ENCODE measurements at places on chromosomes 2 and 18.

DNA sequence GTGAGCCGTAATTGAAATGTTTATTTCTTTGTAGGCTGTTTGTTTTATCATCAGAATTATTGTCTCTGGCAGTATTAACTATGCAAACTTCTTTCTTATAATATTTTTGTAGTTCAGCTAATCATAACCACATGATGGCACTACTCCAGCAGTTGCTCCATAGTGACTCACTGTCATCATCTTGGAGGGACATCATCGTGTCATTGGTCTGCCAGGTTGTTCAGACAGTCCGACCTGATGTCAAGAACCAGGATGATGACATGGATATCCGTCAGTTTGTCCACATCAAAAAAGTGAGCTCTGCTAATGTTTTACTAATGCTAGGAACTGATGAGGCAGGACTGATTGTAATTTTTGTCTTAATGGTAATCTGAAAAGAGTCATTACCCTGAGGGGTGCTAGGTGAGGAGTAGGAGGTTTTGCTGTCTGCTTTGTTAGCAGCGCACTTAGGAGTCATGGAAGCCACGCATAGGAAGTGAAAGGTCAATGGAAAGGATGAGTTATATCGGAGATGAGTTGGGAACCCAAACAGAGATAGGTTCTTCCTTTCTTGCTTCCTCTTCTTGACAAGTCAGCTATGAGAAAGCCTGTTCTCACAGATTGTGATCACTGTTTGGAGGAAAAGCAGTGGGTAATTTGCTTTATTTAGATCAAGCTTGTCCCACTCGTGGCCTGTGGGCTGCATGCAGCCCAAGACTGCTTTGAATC, 49.2 kb downstream of the PIKFYVE start:
- no peak for DNase-seq

- DNase-seq, result no peak
These were observed 4.7 kb downstream of the EPG5 start for GRCh38 chr18:45962461-45962860.

DNA sequence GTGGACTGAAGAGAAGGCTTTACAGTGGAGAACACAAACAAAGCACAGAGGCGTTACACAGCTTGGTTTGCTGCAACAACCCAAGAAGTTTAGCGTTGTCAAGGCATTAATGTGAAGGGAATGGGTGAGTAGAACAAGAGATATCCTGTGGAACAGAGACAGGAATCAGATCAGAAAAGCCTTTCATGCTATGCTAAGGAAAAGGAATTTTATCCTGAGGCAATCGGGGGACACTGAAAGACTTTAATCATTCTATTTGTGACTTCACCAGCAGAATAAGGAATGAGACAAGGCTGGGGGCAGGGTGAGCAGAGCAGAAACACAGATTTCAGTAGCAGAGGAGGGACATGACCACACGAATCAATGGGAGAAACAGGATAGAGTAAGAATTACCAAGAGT, 600.7 kb downstream of the IRS1 start:
- no peak for DNase-seq

GRCh38 chr18:37783771-37784170, 218.2 kb upstream of the CELF4 start:
- no peak for DNase-seq

DNA sequence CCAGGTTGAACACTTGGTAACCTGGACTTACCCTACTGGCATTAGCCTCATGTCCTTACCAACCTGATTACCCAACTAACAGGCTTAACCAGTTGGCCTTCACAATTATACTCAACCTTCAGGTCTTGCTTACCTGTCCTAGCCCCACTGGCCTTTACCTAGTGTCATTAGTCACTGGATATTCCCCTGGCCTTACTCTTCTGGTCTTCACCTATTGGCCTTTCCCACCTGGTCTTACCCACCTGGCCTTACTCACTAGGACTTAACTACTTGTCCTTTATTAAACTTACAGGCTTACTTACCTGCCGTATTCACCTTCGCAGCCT, 131.1 kb upstream of the ZSWIM2 start:
- DNase-seq, result no peak

GRCh38 chr18:35770376-35771014, 189.0 kb downstream of the GALNT1 start:
- no peak for DNase-seq

GRCh38 chr18:22734791-22735627, 198.1 kb upstream of the RBBP8 start:
- DNase-seq, result no peak

DNA sequence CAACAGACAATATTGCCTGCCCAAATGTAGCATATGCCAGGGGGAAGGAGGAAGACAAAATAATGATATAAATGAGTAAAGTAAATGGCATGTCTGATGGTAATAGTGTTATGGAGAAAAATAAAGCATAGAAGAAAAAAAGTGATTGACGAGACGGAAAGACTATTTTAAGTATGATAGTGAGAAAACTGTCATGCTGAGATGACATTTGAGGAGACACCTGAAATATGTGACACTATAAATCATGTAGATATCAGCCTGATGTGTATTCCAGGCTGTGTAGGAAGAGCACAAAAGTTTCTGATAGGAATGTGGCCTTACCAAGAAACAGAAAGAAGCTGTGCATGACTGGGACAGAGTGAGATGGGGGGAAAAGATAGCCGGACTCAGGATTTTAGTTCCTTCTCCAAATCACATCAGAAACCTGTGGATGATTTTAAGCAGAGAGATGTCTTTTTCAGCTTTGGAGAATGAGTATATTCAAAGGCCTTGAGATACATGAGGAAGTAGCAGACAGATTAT, 387.3 kb upstream of the SYT4 start:
- no peak for DNase-seq

- no peak for DNase-seq
These were observed 12.0 kb downstream of the ALPG start for GRCh38 chr2:232418466-232419244.

DNA sequence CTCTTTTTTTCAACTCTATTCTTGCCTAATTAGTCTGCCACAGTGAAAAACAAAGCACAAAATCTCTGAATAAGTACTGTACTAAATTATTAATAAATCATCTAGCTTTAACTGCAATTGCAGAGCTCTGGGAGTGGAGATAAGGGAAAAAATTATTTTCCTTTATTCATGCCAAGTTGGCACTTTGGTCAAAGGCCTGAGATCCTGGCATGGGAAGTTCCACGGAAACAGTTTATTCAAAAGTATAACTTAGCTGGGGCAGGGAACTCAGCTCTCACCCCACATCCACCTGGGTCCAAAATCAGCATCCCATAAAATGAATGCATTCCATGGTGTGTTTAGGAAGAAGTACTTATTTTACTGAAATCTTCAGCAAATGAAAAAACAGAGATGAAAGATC, 185.2 kb upstream of the APCDD1 start:
- no peak for DNase-seq

GRCh38 chr2:207188626-207189419, 23.1 kb upstream of the KLF7 start:
- DNase-seq, result peak; percentile 75

- DNase-seq, result no peak
These were observed 2.5 kb upstream of the RAD51AP2 start for GRCh38 chr2:17520761-17521160.

DNA sequence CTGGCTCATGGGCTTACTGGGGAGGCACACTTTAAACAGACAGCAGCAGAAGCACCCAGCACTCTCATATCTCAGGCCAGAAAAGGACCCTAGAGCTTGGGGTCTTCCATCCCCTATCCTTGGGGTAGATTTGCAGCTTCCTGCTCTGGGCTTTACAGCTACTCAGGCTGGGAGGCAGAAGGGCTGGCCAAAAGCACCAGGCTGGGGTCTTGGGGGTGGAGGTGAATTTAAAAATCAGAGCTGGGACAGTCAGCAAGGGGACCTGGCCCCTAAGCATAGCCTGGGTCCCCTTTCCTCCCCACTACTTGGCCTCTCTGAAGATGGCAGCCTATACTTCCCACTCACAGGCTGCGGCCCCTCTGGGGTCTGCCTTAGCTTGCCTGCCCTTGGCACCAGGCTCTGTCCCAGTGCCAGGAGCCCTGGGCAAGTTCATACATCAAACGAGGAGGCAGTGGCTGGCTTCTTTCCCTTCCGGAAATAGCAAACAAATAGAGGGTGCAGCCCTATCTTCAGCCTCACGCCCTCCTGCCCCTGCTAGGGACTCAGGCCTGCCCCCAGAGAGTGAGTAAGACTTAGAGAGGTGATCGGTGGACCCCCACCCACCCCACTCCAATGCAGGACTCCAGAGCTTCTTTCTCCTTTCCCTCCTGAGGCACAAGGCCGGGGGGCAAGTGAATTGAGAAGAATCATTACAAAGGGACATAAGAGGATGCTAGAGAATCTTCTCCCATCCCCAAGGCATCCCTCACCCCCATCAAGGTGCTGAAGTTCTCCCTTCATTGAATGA, 26.0 kb upstream of the TNS1 start:
- DNase-seq, result no peak

GRCh38 chr18:56248610-56249235, 389.7 kb downstream of the TXNL1 start:
- no peak for DNase-seq

GRCh38 chr2:217790681-217791392, 212.0 kb downstream of the TNS1 start:
- DNase-seq, result no peak

DNA sequence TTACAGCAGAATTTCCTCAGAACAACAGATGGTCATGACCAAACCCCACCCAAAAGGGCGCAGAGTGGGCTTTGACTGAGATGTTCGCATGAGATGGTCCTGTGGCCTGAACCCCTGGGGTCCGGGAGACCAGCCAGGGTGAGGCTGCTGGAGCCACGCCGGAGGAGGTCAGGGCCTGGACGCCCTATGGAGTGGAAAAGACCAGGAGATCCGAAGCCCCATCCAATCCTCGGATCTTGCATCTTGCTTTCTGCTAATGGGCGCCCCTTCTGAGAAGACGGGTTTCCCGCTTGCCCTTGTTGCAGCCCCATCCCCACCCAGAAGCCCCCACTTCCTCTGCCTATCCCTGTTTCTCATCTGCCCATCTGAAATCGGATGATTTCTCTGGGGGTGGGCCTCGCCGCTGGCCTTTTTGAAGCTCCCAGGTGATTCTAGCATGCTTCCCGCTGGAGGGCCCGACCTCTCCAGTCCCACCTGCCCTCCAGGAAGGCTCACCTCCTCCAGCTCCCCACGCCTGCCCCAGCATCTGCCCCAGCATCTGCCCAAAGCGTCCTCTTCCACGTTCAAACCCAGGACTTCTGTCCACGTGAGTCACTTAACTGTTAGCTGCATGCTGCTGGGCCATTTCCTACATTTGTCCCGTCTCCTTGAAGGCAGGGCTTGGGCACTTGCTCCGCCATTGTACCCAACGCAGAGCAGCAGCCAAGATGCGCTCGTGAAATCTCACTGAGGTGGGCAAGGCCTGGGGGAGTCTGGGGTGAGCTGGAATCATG, 4.3 kb upstream of the CNDP1 start:
- no peak for DNase-seq

- no peak for DNase-seq
These were observed 156.9 kb downstream of the LAMA1 start for GRCh38 chr18:6960656-6961055.

DNA sequence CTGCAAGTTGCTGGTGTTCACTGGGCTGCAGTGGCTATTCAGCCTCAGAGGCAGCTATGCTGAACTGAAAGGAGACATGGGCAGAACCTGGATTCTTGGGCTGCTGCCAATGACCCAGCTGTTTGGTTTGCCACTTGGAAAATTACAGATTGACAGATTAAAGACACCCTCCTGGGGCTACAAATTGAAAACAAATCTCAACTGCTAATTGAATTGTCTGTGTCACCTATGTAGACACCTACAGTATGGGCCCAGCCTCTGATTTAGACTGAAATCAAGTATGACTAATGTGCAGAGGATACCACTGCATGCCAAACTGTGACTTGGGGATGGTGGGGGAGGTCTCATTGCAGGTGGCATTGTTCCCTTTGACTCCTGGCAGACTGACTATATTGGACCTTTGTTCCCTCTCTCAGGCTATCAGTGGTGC, 42.8 kb downstream of the ITSN2 start:
- DNase-seq, result peak; percentile 3

- DNase-seq, result no peak
These were observed 89.5 kb downstream of the SMAD7 start for GRCh38 chr18:48861181-48861708.

GRCh38 chr18:77520767-77521166, 271.1 kb downstream of the GALR1 start:
- no peak for DNase-seq

DNA sequence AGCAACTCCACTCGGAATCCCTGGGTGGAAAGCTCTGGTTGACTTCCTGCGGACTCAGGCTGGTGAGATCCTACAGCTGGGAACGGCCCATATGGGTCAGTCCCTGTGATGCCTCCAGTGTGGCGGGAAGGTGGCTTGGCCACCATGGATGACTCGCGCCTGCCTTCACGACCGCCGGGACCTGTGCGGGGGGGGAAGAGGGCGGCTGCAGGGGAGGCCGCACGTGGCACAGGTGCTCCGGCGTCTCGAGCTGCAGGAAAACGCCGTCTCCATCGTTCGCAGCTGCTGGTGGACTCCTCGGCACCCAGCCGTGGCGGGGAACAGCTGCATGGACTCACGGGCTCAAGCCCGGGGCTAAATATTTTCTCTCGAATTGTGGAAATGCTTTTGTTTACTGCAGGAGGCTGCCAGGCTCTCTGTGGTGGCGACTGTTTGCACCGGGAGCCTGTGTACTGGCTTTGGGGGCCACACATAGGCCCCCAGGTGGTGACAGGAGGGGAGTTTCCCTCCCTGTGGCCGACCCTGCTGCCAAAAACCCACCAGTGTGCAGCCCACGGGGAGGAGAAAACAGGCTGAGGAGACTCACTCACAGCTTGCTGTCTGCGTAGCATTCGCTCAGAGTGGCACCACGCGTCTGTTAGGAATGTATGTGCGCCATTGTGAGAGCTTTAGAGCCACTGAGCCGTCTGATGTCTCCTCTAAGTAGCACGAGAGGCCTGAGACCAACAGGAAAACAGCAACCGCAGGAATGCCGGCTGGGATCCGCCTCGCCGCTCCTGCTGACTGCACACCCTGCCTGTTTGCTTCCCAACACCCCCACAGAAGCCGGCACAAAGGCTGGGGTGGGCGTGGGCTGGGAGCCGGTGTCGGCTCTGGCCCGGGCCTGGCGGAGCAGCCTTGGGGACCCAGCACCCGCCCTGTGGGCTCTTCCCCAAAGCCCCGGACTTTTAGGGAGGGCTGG, 89.2 kb downstream of the NFATC1 start:
- no peak for DNase-seq

DNA sequence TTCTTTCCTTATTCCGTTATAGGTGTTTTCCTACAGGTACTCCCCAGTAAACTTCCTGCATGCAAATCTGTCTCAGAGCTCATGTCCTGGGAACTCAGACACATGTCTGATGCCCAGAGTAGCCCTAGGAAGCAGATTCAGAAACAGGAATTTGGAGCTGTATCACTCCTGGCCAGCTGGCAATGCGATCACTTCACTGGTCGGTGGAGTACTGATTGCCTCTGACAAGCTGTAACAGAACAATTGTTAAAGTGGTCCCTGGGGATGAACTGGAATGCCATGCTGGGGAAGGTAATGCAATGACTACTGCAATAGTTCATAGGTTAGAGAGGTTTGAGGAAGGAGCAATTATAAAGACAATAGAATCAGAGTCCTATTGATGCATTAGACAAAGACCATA, 131.6 kb upstream of the DOCK10 start:
- DNase-seq, result peak; percentile 25

Data from NCI-H1092 treated with DMSO at 0.1 percent for 48 hours (cell line).